ENCODE measurements at places on chromosomes 7 and 10. TPM values are rescaled to one million over a fixed set of nuclear protein-coding genes. Genes with fewer than 3 reads are reported as not detected.

The SUN3 gene
- total RNA-seq, result not detected

The ABCB1 gene
- total RNA-seq, result 22.8 TPM

The MAT1A gene
- 0.47 TPM for total RNA-seq

The CUL2 gene
- total RNA-seq, result 23.3 TPM

The CCDC136 gene
- 13.8 TPM for total RNA-seq

The RET gene
- total RNA-seq, result 16.9 TPM

The ZCWPW1 gene
- total RNA-seq, result 2.0 TPM

The IL2RA gene
- 1.5 TPM for total RNA-seq

The TMEM270 gene
- total RNA-seq, result not detected

The MEPCE gene
- 42.0 TPM for total RNA-seq

The TLX1 gene
- not detected for total RNA-seq

The LRRD1 gene
- total RNA-seq, result 0.82 TPM

The NPTX2 gene
- 2.3 TPM for total RNA-seq

The PNLIPRP3 gene
- total RNA-seq, result not detected
